Tongue (tissue), 3 donors: ENCODE measurements at places on chromosomes 1 and 21. TPM values are rescaled to one million over a fixed set of nuclear protein-coding genes. Genes with fewer than 3 reads are reported as not detected.

The CFAP107 gene
- total RNA-seq = not detected

The CCDC30 gene
- total RNA-seq = 5.1 TPM

The SPRR2B gene
- not detected for total RNA-seq

DNA sequence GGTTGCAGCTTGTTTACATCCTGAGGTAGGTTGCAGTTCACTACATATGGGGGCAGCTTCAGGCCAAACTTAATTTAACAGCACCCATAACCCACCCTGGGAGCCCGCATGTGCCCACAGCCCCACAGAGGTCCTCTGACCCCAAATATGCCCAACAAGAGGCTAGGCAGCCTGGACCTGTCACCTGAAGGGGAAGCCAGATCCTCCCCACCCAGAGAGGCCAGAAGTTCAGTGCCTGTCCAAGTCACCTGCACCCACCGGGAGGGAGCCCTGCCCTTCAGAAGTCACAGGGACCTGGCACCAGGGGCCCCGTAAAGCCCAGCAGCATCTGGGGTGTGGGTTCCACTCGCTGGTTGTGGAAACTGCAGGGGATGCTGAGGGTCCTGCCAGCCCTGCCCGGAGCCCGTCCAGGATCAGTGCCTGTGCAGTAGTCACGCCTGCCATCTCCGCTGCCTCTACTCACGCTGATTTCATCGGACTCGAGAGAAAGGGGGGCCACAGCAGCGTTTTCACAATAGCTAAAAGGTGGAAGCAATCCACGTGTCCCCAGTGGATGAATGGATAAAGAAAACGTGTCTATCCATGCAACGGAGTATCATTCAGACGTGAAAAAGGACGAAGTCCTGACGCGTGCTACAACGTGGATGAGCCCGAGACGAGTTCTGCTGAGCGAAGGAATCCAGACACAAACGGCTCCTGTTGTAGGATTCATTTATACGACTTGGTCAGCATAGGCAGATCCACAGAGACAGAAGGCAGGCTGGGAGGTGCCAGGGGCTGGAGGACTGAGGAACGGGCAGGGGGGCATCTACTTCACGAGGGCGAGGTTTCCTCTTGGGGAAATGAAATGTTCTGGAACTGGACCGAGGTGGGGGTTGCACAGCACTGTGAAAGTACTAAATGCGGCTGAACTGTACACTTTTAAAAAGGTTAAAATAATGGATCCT lies 33.9 kb upstream of the COL6A2 start:
- DNase-seq = no peak

GRCh38 chr1:206415942-206416341 lies 54.3 kb upstream of the IKBKE start:
- peak; percentile 63 for DNase-seq

- DNase-seq = no peak
Observed at GRCh38 chr1:199399996-199400724, 627.4 kb upstream of the NR5A2 start.

DNA sequence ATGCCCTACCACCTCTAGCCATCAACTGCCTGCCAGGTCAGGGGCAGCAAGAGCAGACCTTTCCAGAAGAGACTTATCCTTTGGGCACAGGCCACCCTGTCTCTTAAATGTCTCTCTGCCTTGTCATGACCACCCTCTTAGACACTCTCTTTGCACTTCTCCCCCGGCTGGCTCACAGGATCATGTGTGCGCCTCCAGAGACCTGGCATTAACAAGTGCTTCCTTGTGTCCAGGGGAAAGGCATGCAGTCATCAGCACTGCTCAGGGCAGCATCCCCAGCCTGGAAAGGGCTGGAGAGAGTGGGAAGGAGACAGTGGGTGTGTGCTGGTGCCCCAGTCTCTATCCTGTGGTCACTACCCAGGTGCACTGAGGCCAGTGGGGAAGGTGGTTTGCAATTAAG lies 85.2 kb upstream of the TLR5 start:
- DNase-seq = no peak

DNA sequence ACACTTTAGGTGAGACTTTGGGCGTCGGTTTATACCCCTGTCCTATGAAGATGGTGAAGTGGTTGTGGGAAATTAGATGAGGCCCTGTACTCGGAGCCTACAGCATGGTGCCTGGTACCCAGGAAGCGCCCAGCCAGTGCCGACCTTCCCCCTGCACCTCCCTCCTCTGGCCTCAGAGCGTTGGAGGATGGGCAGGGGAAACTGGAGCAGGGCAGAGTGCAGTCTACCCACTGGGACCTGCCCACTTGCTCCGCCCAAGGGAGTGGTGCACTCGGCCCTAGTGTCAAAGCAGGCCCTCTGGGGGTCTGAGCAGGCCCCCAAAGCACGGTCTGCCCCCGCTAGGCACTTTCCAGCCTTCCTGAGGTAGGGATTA lies 13.0 kb upstream of the TTC22 start:
- no peak for DNase-seq

DNA sequence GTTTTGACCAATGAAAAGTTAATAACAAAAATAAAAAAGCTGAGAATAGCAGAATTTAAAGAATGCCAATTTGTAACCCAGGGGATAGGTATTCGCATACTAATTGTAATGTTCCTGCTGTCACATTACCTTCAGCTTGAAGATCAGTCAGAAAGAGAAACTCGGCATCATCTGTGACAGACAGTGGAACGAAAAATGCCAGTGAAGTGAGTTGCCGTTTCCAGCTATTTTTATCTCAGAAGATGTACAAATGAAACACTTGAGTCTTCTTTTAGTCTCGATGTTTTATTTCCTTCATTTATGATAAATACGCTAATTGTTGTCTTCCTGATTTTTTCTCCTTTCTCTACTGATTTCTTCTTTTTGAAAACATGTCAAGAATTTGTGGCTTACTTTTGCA lies 26.1 kb downstream of the RGS21 start:
- no peak for DNase-seq

- no peak for DNase-seq
Observed at GRCh38 chr1:24946861-24947658, 17.0 kb upstream of the RUNX3 start.

GRCh38 chr1:117076648-117077047 lies 16.5 kb downstream of the TTF2 start:
- no peak for DNase-seq
